Stimulated activated CD8-positive, alpha-beta memory T cell treated with anti-CD3 and anti-CD28 coated beads, Interleukin-7, amount 100 ng/mL, for 24 hours (primary cell): ENCODE measurements at places on chromosomes 11 and 22.

DNA sequence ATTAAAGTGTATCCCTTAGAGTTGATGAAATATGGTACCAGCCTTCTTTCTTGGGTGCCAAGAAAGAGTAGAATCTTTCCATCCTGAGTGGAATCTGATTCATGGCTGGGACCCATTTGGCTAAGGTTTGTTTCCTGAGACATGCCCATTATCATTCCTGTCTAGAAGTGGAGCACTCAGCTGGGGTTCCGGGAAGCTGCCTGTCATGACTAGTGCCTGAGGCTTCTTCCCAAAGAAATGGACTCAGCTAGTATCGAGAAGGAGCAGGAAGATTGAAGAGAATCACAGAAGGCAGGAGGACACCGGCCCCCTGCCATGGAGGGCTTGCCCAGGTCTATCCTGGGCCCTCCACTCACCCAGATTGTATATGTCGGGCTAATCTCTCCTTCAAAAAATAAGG, 57.6 kb downstream of the KREMEN1 start:
- no peak for DNase-seq

DNA sequence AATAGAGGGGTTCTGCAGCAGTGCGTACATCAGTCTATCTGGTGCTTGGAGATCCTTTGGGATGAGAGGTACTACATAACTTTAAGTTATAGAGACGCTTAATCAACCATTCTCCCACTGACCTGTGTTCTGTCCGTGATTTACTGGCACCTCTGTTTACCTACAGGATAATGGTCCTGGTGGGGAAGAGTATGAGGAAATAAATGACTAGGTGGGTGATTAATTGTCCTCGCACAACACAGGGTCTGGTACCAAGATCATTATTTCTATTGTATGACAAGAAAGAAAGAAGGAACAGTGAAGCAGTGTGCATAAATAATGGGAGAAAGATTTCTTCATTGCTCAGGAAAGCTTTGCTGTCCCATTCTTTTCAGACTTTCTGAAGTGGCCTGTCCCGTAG, 32.8 kb upstream of the FJX1 start:
- DNase-seq = no peak

- no peak for DNase-seq
These were observed 33.0 kb upstream of the APOBEC3A start for GRCh38 chr22:38924347-38924952.

- no peak for DNase-seq
These were observed 150.2 kb upstream of the ARHGAP20 start for GRCh38 chr11:110862407-110862806.

DNA sequence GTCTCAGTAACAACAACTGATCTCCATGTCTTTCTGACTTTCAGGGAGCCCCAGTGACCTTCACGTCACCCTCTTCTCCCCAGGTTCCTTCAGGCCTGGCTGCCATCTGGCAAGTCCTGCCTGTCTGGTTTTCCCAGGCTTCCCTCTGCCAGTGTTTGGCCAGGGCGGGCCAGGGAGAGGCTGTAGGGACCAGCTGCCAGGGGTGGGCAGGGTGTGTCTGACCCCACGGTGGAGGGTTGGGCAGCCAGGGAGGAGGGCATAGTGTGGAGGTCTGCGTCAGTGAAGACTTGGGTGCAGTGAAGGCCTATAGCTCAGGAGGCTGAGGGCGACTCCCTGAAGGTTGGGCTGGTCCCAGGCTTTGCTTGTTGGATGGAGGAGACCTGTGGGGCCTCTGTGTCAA, 11.9 kb upstream of the MRGPRX2 start:
- no peak for DNase-seq

DNA sequence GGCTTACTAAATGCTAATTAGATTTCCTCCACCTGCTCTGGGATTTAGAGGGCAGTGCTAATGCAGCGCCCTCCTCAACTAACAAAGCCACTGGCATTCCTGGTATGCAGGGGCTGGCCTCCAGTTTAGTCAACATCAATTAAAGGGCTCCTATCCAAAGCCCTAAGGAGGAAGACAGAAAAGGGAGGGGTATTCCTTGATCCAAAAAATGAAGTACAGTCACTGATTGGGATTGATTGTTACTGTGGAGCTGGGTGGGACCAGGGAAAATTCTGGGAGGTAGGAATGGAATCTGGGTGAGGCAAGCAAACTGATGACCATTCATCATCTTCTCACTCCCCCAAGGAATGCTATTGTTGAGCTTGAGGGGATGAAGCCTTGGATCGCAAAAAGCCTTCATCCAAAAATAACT, 52.2 kb downstream of the GAB2 start:
- DNase-seq = no peak

DNA sequence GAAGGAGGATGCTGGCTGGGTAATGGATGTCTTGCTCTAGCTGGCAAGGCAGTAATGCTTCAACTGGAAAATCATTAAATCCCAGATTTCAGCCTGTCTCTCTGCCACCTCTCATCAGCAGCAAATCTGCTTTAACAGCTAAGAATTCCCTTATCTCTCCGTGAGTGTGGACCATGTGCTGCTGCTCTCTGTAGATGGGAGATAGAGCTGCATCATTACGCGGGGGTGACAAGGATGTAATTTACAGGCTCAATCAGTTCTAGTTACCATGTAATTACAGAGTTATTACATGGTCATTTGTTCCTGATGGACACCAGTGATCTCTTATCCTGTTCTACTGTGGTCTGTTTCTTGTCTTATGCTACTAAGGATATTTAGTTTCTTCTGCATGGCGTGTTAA, 665.4 kb downstream of the NTM start:
- no peak for DNase-seq

GRCh38 chr11:70824605-70825245, 426.4 kb downstream of the CTTN start:
- DNase-seq = no peak

GRCh38 chr11:93501856-93502255, 41.3 kb downstream of the SMCO4 start:
- DNase-seq = no peak

- no peak for DNase-seq
These were observed 3.0 kb upstream of the SEPTIN3 start for GRCh38 chr22:41966225-41966606.

DNA sequence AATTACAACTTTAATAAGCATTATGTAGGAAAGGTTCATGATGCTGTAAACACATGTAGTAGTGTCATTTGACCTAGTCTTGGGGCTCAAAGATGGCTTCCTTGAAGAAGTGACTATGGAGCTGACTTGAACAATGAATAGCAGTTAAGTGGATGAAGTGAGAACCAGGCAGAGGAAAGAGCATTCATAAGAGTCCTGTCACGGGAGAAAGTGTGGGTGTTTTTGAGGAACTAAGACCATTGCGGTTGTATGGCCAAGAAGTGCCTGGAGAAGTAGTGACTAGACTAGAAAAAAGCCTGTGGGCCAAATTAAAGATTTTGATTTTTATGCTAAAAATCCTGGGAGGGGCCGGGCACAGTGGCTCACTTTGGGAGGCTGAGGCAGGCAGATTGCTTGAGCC, 7.2 kb upstream of the IL18BP start:
- no peak for DNase-seq

DNA sequence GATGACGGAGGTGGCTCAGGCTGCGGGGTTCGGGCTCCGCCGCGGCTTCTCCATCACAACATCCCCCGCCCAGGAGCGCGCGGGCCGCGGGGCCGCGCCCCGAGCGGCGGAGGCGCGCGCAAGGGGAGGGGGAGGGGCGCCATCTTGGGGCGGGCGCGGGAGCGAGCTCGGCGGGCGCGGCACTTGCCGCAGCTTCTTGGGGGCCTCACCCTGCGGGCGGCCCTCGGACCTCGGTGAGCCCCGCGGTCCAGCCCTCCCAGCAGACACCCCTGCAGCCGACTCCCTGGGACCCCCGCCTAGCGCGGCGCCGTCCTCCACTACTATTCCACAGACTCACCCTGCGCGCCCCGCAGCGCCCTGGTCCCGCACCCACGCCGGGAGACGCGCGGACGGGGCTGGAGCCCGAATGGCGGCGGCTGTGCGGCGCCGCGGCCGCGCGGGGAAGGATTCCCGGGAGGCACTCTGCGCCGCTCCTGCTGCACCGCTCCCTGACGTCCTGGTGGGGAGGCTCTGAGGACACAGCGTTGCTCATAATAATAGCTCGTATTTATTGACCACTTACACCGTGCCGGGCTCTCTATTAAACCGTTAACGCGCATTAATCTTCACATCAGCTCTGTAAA, at the start of gene APBB1:
Gene APBB1 (minus strand): TSS at position 86 of the 623 bp plus-strand sequence. CDS start 7,747 bp downstream, outside the sequence.
- DNase-seq = no peak

DNA sequence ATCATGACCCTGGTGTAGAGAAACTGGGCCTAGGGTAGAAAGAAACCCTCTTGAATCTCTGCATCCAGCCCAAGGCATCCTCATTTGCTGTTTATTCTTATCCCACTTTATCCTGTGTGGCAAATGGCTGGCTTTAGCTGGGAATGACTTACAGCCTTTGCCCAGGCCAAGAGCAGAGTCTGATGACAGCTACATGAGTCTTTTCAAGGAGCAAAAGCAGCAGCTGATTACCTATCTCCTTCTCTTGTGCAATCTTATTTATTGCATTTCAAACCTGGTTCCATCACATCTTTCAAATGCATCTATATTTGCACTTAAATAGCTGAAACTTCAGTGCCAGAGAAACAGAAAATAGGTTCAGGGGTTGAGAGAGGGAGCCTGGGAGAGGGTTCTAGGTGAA, 26.1 kb downstream of the SYT13 start:
- no peak for DNase-seq

GRCh38 chr11:1340111-1340510, 30.7 kb upstream of the TOLLIP start:
- no peak for DNase-seq

DNA sequence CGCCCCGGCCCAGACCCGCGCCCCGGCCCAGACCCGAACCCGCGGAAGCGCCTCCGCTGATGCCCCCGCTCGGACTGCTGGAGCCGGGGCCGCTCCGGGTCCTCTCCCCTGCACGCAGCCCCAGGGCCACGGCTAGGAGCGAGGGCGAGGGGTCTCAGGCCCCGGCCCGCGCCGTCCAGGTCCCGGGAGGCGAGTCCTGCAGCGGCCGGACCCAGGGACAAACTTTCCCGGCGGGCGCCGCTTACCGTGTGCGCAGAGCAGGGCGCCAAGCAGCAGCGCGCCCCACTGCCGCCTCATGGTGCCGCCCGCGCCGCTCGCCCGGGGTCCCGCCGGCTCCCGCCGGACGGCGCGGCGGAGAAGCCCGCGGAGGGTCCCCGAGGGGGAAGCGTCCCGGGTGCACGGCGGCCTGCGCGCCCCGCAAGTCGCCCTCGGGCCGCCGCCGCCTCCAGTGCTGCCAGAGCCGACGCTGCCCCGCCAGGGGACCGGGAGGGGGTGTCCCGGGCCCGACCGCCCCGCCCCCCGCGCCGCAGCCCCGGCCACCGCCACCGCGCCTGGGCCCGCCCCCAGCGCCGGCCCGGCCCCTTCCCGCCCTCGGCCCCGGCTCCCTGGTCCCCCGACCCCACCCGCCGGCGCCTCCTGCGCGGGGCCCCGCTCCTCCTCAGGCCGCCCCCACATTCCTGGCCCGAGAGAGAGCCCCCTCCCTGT, at the start of gene LRP4:
Gene LRP4 (minus strand): TSS at position 468 of the 705 bp plus-strand sequence. CDS start 171 bp downstream, at position 297.
- DNase-seq = no peak

- no peak for DNase-seq
These were observed 374.5 kb downstream of the CADM1 start for GRCh38 chr11:115129473-115130289.

DNA sequence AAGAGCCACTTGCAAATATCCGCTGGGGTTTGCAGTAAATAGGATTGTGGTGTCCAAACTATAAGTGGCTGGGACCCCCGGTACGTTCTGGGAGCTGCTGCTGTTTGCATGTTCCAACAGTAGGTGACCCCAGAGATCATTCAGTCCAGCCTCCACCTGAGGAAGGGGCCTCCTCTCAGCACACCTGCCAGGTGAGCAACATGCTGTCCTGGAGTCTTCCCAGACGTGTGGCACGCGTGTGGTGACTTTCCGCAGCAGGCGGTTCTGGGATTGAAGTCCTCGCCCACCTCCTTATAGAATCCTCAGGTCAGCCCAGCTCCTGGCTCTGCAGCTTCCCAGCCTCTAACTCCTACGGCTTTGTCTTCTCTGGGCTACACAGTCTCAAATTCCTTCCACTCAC, 6.7 kb downstream of the P2RX3 start:
- DNase-seq = no peak

- DNase-seq = no peak
These were observed 42.9 kb upstream of the PRR5 start for GRCh38 chr22:44659140-44659539.

GRCh38 chr22:46023558-46023981, 46.6 kb upstream of the WNT7B start:
- no peak for DNase-seq

GRCh38 chr11:60193687-60194433, 11.0 kb upstream of the MS4A6A start:
- peak; percentile 41 for DNase-seq

- no peak for DNase-seq
These were observed 1312.3 kb downstream of the FAM181B start for GRCh38 chr11:81421251-81421860.

DNA sequence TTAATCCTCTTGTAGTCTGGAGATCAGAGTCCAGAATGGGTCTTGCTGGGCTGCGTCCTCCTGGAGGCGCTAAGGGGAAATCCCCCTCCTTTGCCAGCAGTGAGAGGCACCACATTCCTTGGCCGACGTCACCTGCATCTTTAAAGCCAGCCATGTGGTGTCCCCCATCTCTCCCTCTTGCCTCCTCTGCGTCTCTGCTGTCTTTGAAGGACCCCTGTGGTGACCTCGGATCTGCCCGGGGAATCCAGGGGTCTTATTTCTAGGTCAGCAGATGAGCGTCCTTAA, 27.2 kb upstream of the PARVB start:
- DNase-seq = no peak

DNA sequence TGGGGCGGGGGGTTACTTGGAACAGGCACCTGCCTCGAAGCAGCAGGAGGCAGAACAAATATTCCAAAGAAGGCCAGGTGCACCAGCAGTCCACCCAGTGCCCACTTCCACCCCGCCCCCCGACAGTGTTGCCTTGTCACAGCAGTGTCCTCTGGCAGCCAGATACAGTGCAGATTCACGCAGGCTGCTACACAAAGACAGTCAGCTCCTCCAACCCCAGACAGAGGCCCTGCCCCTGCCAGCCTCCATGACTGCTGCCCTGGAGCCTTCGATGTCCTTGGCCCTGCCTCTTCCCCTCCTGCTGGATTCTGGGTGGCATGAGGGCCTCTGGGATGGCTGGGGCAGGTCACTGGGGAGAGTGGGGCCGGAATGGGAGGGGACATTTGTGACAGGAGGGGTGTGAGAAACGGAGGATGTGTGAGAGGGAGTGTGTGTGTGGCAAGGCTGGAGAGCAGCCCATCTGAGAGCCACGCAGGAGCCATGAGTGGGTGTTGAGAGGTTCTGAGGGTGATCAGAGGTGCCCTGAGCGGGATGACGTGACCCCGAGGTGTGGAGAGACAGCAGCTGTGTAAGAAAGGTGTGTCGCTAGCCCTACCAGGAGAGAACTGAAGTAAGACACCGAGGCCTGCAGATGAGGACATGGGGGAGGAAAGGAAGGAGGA, 173.7 kb downstream of the CEP164 start:
- DNase-seq = no peak

GRCh38 chr11:73040046-73040445, 102.1 kb downstream of the FCHSD2 start:
- no peak for DNase-seq

GRCh38 chr11:128823753-128824152, 43.3 kb downstream of the KCNJ1 start:
- no peak for DNase-seq
